NB4 (cell line): ENCODE measurements at places on chromosomes 5 and 9.

- no peak for DNase-seq
Measured at GRCh38 chr5:102625928-102626327, 127.1 kb upstream of the SLCO6A1 start.

- DNase-seq: no peak
Measured at GRCh38 chr5:77770293-77771005, 5.7 kb downstream of the TBCA start.

GRCh38 chr5:142145106-142145900 lies 36.7 kb downstream of the NDFIP1 start:
- DNase-seq: peak; percentile 74

- DNase-seq: no peak
Measured at GRCh38 chr5:84881737-84882136, 497.1 kb upstream of the EDIL3 start.

- DNase-seq: peak; percentile 65
Measured at GRCh38 chr9:126558051-126558665, 55.6 kb upstream of the LMX1B start.

- DNase-seq: no peak
Measured at GRCh38 chr9:71721855-71722254, 46.5 kb downstream of the CEMIP2 start.

- DNase-seq: no peak
Measured at GRCh38 chr9:82969291-82969690, 93.7 kb downstream of the RASEF start.

- DNase-seq: no peak
Measured at GRCh38 chr5:40333459-40334241, 346.1 kb upstream of the PTGER4 start.

DNA sequence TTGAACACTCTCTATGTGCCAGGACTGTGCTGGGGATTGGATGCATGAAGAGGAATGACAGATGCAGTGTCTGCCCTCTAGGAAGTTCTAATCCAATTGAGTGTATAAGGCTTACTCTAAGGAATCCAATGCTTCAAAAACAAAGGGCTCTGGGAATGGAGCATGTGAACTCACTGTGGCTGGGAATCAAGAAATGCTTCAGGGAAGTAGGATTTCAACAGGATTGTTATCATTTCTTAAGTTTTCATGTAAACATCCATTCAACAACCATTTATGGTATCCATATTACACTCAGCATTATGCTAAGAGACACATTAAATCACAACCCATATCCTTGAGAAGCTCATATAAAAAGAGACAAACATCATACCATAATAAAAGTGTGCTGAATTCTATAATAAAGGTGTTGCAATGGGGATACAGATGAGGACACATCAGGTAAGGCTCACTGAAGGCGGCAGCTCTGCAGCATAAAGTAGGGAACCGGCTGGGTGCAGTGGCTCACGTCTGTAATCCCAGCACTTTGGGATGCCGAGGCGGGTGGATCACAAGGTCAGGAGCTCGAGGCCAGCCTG lies 11.3 kb downstream of the SIL1 start:
- no peak for DNase-seq

GRCh38 chr5:145739843-145740242 lies 95.3 kb downstream of the PRELID2 start:
- no peak for DNase-seq

GRCh38 chr9:86763791-86764190 lies 183.5 kb downstream of the GAS1 start:
- DNase-seq: peak; percentile 63

- DNase-seq: no peak
Measured at GRCh38 chr5:172624083-172624995, 16.7 kb upstream of the NEURL1B start.

DNA sequence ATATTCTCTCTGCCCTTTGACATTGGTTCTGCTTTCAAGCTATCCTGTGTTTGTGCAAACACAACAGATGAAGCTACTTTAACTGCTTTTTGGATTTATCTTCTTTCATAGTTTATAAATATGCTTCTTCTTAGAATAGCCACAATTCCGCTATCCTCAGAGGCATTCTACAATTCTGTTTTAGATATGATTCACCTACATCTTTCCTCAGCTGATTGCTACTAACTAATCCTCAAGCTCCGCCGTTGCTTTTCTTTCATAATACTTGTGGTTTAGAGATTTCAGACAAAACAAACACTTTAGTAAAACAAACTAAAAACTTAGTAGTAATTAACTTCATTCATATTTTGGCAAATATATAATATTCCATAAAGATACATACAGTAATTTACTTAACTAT lies 52.5 kb downstream of the ECPAS start:
- DNase-seq: no peak

DNA sequence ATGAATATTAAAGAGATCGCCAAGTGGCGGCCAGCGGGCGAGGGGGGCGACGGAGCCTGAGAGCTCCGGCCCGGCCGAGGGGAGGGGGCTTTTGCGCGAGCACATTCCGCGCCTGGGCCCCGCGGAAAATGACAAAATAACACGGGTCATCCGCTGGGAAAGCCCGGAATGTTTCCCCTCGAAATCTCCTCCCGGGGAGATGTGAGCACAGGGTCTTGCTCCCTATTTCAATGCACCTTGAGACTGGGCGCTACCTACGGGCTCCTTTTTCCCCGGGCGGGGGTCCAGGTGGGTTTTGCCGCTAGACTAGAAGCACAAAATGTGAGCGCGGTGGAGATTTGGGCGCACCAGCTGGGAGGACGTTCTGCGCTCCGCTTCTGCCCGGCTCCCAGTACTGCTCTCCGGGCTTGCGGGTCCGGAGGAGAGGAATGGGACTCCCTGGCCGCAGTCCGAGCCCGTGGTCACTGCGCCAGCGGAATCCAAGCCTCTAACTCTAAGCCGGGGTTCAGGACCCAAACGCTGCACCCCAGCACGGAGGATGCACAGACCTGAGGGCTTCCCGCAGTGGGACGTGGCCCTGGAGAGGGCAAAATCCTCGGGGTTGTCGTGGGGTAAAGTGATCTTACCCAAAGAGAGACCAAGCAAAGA lies 2.8 kb upstream of the PRDM12 start:
- DNase-seq: no peak

DNA sequence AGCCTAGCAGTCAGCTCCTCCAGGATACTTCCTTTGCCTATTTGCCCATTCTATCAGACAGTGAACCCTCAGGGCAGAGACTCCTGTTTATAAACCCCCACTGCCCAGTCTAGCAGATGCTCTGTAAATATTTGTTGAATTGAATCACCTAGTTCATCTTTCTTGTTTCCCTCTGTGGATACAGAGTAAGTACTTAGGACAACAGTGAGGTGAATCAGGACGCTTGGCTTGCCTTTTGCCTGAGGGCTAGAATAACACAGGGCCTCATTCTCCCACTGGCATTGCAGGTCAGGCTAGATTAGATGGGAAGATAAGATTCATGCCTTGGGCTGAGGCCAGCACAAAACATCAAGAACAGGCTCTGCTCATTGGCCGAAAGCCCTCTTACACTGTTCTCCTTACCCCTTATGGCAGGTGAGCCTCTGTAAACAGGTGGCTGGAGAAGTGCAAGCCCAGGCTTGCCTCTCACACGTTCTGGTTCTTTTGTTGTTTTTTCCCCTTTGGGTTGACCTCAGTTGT lies 22.2 kb downstream of the TNFSF8 start:
- no peak for DNase-seq

DNA sequence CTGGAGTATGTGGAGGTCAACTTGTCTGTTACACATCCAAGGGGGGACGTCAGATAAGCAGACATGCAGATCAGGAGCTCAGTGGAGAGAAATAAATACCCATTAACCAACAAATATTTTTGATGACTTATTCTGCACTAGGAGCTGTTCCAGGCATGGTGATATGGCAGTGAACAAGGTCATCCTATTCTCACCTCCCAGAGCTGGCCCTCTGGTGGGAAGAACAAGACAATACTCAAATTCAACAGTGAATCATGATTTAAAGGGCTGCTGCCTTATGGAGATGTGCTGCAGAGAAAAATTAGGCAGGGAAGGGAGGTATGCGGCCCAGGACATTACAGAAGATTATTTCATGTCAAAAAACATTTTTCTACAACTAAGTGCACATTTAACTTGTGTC lies 36.5 kb downstream of the SYK start:
- no peak for DNase-seq

DNA sequence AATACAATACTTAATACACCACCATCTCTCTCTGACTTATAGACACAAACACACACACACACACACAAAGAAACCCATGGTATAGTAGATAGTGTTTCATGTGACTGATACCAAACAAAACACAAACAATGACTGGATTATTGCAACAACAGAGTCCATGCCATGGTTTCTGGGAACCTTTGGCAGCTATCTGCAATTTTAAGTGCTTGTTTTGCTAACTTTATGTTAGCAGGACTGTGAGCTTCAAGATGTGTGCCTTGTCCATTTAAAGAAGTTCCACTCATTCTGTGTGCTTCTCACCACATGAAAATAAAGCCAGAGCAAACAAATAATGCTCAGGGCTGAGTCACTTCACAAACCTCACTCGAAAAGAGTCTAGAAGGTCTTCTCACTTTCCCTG lies 15.1 kb upstream of the LURAP1L start:
- no peak for DNase-seq

- peak; percentile 50 for DNase-seq
Measured at GRCh38 chr5:69492923-69493395, 369 bp downstream of the OCLN start.

- DNase-seq: no peak
Measured at GRCh38 chr5:36613771-36614656, 7.6 kb downstream of the SLC1A3 start.

DNA sequence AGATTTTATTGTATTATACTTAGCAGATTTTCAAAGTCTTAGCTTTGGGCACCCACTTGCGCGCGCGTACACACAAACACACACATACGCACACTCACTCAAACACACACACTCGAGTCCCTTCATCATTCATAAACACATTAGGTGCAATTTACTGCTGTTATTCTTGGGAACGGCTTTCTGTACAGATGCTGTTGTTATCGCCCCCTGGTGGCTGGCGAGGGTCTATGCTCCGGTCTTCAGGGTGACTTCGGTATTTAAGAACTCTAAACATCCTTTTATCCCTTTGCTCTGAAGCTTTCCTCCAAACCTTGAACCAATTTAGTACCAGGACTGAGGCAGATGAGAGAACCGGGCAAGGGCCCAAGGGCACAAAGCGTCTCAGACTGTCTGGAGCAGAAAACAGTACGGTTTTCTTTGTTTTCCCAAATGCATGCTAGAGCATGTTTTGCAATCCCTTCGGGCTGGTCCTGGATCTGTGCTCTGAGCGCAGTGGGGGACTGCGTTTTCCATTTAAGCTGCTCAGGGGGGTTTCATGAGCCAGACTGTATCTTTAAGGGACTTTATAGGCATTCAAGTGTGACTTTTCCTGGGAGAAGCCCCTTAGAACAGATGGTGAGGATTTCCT lies 1.7 kb upstream of the SLIT3 start:
- peak; percentile 75 for DNase-seq

DNA sequence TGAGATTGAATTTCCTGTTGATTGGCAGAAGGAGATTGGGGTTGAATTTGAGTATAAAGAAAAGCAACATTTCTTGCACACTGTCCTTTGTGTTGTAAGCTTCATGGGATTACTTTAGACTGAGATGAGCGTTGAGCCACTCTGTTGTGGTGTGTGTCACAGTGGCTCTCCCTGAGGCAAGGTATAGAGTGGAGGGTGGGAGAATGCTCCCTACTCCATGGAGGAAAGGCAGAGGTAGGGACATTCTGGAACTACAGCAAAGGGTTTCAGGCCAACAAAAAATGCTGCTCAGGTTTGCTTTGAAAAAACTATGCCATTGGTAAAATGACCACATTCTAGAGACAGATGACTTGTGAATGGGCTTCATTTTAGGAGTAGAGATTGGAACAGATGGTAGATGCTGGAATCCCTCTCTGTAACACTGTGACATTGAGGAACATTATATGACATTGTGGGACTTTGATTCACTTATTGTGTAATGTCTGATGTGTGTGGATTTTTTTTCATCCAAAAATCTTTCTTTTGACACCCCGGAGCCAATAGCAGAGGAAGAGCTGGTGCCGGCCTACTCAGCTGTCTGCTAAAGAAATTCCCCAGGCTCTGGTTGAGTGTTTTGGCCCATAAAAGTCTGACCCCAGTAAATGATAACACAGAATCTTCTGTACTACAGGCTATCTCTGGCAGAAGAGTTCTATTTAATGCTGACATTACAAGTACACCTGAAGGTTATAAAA lies 6.2 kb upstream of the CEP120 start:
- DNase-seq: peak; percentile 54

- no peak for DNase-seq
Measured at GRCh38 chr9:92385953-92386352, 18.4 kb downstream of the OGN start.

- DNase-seq: no peak
Measured at GRCh38 chr5:100757618-100758017, 145.5 kb downstream of the ST8SIA4 start.

GRCh38 chr5:159906463-159906862 lies 9.8 kb upstream of the ADRA1B start:
- no peak for DNase-seq

GRCh38 chr5:116524051-116524904 lies 50.3 kb downstream of the SEMA6A start:
- no peak for DNase-seq

- peak; percentile 45 for DNase-seq
Measured at GRCh38 chr9:5263351-5264218, 32.4 kb downstream of the INSL4 start.

- DNase-seq: no peak
Measured at GRCh38 chr5:179244044-179244443, 101.2 kb downstream of the ADAMTS2 start.

GRCh38 chr5:58198330-58198729 lies 261.6 kb downstream of the PLK2 start:
- no peak for DNase-seq

- DNase-seq: no peak
Measured at GRCh38 chr9:74025402-74025925, 471.7 kb upstream of the RORB start.

GRCh38 chr5:36957953-36958537 lies 81.5 kb downstream of the NIPBL start:
- DNase-seq: no peak

DNA sequence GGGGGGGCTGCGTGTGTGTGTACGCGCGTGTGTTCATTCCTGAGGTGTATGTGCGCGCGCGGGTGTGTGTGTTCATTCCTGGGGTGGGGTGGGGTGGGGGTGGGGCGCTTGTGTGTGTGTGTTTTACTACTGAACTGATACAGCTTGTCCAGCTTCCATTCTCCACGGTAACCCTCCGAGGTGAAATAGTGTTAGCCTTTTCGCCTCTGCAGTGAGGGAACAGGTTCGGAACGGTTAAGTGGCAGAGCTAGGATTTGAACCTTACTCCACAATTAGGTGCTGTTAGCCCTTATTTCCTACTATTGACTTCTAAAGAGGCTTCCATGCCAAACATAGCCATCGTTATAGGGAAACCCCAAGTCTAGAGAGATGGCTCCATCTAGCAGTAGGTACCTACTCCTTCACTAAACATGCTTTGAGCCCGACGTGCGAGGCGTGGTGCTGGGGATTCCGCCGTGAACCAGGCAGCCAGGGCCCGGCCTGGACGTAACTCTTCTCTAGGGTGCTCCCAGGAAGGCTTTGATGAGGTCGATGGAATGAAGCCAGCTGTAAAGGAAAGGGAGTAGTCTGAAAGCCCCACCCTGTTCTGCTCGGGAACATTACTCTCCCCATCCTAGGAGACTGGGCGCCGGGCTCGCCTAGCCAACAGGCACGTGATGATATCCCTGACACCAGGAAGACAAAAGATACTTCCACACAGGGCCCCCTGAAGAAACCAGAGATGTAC lies 782 bp upstream of the SKP1 start:
- no peak for DNase-seq
